Hematopoietic multipotent progenitor cell treated with erythropoietin and hydrocortisone succinate and interleukin-3 and kit ligand, for 15 days (in vitro differentiated cells): ENCODE measurements at places on chromosomes 2 and 18.

GRCh38 chr2:70779911-70780545, 10.4 kb downstream of the FIGLA start:
- no peak for DNase-seq

DNA sequence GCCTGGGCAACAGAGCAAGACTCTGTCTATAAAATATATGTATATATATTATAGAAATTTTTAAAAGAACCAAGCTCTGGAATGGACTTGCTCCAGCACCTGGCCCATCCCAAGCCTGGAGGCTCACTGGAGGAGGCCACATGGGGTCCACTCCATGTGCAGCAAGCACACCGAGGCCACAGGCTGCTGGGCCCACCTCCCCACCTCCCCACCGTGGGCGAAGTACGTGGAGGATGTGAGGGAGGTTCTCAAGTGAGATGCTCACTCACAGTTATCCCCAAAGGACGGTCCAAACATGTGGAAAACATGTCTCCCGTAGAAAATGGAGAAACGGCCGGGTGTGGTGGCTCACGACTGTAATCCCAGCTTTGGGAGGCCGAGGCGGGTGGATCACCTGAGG, 13.9 kb upstream of the RAB17 start:
- no peak for DNase-seq

DNA sequence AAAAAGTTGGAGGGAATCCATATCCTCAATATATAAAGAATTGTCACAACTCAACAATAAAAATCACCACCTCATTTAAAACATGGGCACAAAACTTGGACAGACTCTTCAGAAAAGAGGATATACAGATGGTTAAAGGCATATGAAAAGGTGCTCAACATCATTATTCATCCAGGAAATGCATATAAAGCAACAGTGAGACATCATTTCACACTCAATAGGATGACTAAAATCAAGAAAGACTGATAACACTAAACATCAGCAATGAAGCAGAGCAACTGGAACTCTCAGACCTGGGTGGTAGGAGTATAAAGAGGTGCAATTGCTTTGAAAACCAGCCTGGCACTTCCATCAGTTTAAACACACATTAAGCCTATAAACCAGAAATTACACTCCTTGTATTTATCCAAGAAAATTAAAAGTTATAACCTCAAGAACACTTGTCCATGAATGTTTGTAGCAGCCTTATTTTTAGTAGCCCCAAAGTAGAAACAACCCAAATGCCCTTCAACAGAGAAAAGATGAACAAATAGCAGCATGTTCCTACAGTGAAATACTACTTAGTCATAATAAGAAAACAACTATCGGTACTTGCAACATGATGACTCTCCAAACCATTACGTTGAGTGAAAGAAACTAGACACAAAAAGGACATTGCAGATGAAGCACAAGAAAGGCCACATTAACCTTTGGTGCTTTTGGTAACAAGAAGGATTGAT, 79.1 kb upstream of the TANC1 start:
- no peak for DNase-seq

DNA sequence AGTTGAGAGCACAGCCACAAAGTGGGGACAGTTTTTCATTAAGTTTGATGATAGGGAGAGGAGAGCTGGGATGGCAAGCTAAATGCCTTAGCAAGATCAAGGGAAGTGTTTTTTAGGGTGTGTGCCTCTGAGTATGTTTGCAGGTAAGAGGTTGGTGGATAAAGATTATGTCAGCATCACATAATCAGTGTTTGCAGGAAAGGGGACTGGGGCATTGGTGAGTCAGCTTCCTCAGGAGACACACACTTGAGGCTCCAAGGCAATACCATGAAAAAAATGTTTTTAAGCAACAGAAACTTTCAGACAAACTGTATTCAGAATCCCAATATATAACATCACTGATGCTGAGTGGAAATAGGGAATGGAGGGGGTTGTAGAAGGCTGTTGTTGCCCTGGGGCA, 25.4 kb upstream of the DTNB start:
- no peak for DNase-seq

GRCh38 chr18:26989842-26990241, 124.3 kb upstream of the AQP4 start:
- no peak for DNase-seq

DNA sequence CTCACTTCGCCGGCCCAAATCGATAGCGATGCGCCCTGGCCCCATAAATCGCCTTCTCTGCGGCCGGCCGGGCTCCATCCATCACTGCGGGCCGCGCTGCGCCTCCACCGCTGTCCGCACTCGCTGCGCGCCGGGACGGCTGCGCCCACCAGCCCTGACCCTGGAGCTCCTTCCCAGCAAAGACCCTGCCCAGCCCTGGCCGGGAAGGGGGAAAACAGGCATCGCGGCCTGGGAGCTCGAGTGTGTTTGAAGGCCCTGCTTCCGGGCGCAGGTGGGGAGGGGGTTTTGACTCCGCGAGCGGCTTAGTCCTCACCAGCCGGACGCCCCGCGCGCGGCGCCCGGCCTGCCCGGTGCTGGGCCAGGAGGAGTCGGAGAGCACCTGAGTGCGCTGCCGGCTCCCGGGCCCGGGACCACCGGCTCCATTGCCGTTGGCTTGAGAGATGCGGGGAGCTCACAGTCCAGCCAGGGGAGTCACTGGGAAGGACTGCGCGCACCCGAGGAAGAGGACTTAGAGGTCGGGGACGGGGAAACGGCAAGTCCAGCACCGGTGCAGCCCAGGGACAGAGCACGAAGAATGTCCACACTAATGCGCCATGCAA, 1.1 kb downstream of the PAX8 start:
- DNase-seq, result no peak

DNA sequence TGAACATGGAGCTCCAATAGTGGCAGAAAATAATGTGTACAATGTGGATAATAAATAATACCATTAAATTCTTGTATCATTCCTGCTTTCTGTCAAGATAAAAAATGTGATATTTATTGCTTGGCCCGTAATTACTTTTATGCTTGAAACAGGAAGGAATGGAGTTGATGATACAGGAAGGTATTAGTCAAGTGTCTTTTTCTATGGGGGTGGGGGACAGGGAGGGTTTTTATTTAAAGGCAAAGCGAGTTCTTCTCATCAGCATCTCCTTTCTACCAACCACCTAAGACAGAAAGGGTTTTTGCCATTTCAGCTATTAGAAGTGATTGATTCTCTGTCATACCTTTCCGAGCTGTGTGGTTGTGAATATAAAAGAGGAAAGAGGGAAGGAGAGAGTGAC, 135.3 kb downstream of the DCC start:
- DNase-seq, result no peak

DNA sequence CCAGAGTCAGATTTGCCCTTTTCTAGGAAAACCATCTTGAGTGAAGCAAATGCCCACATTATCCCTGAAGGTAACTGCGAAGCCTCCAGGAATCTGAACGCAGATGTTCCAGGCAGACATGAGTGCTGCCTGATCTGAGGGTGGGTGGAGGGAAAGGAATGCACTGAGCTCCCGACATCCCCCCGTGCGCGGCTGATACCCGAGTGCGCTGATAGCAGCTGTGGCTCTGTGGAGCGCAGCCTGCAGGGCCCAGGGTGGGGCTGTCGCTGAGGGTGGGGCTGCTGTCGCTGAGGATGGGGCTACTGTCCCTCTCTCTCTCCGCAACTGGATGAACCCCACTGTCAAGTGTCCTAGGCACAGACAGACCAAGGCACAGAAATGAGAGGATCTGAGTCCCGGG, 82.4 kb downstream of the GFPT1 start:
- DNase-seq, result no peak

DNA sequence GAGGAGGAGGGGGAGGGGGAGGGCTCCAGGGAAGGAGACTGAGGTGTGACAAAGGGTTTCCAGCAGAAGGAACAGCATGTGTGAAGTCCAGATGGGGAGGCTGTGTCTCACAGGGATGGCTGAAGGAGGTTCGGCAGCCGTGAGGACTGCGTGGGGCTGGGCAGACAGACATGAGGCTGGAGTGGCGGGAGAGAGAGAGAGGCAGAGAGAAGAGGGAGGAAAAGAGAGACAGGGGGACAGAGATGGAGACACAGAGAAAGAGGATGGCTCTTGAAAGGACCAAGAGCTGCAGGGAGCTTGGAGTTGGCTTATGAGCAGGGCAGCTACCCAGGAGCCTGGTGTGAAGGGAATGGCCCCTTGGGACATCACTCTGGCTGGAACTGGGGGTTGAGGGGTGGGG, 138.9 kb upstream of the ASB18 start:
- no peak for DNase-seq

- no peak for DNase-seq
Measured at GRCh38 chr2:143254110-143254509, 124.9 kb downstream of the ARHGAP15 start.

DNA sequence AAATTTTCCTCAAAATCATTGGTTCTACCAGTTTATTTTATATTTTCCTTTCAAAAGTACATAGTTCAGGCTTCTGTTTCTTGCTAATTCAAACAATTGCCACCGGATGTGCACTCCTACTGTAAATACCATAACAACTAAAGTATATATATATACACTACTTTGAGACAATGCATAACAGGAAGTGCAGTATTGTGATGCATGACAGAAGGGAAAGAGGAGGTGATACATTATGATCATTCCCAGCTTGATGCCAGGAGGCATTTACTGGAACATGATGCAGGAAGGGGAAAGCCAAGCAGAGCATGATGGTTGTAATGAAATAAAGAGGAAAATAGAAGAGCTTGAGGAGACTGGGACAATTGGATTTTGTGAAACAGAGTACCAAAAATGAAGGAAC, 215.2 kb upstream of the NT5C1B start:
- DNase-seq, result no peak

DNA sequence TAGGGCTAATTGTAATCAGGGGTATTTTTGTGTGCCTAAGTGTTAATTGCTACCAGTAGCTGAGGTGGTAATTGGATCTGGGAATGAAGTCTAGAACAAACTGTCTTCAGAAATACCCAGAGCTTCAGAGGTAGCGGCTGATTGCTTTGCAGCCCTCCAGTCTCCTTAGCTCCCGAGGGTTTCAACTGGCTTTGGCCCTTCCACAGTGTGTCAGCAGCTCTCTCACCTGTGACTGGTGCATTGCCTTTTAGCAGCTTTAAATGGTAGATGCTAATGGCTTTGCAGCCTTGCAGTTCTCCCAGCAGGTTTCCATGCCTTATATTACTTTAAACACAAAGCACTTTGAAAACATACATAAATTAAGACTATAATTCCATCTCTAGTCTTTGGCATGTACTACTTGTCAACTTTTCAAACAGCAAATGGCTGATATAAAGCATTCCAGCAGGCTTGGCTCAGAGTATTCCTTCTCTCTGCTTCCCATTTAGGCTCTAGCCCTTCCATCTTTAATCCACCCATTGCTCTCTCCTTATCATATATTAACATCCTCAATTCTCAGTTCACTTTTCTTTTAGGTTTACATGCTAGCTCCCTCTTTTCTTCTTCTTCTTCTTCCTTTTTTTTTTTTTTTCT, 156.4 kb upstream of the GALNT13 start:
- no peak for DNase-seq

DNA sequence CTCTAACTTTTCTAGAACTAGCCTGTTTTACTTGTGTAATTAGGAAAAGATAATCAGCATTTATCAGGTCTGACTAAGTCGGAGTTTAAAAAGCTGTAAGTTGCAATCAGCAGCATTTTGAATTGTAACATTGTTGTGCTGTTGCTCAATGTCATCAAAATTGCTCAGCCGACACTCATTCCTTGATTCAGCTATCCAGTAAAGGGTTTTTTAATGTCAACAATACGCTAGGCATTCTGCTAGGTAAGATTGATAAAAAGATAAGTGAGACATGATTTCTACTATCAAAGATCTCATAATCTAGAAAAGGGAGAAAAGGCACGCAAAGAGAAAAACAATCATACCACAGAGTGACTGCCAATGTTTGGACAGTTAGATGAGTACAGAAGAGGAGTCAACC, 327.1 kb upstream of the CDH2 start:
- DNase-seq, result no peak

DNA sequence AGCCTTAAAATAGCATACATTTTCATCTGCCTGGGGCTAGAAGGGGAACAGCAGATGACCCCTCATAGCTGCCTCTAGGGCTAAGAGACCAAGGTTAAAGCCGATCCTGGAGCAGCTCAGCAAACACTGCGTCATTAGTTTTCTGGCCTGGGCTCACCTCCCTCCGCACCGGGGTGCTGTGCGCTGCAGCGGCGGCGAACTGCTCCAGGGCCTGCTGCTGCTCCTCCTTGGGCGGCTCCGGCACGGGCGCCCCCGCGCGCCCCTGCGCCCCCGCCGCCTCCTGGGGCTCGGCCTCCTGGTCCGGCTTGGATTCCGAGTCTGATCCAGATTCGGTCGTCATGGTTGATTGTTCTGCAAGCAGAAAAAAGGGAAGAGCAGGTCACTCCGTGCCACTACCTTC, 55.0 kb downstream of the EPB41L3 start:
- no peak for DNase-seq

DNA sequence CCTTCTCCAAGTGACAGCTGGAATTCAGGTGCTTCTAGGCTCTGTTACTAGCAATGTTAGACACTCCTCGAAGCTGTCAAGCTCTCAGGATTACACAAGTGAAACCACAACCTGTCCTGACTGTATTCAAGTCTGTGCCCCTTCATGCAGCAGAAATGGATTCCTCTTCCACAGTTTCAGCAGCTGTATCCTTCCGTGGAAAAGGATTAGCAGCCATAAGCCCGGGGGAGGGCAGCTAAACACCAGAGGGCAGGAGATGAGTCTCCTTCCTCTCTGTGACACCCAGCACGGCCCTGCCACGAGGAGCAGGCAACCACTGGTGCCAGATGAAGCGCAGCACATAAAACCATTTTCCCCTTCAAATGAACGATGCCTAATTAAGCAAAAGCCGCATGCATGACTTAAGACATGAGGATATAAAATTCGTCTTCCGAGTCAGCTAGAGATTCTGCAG, 1.2 kb downstream of the ST3GAL5 start:
- DNase-seq, result no peak

- DNase-seq, result no peak
Measured at GRCh38 chr2:189500456-189501160, 59.3 kb downstream of the WDR75 start.

DNA sequence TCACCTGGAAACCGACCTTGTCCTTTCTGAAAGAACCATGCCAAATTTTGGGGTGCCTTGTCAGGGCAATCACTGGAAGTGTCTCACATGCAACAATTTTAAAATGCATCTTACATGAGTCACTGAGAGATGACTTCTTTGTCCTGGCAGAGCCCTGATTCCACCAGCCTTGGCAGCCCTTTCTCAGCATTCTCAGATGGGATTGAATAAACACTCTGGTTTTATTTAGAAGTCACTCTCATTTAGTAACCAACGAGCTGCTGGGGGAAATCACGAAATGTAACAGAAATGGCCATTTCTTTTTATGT, 3.8 kb upstream of the ATP8B1 start:
- DNase-seq, result no peak

DNA sequence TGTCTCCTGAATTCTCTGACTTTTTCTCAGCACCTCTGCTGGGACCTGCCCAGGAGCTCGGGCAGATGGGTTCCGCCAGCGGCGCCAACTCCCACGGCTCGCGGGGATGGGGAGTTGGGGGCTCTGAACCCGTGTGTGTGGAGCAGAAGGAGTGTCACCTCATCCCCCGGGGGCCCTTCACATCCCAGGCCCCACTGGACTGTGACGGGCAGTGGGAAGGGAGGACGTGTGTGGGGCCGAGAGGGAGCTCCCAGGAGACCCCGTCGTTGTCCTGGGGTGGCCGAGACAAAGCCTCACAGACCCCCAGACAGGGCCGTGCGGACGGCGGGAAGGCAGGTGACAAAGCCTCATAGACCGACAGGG, 130.0 kb upstream of the CTDP1 start:
- DNase-seq, result no peak
